ENCODE measurements at places on chromosomes 4 and X. TPM values are rescaled to one million over a fixed set of nuclear protein-coding genes. Genes with fewer than 3 reads are reported as not detected.

The KLB gene
- not detected for total RNA-seq

- no peaks in the 10 kb centered on the region for H3K36me3 ChIP-seq
- no peak overlapping the region for H3K4me3 ChIP-seq
- no peak for DNase-seq
- no peak overlapping the region for H3K27ac ChIP-seq
- no peaks in the 10 kb centered on the region for H3K27me3 ChIP-seq
- H3K4me1 ChIP-seq: peaks cover 62% of the 10 kb centered on the region
These were observed 564.1 kb downstream of the INPP4B start for GRCh38 chr4:142281999-142282398.

The GC gene
- total RNA-seq: not detected

- no peak overlapping the region for H3K4me3 ChIP-seq
- no peak overlapping the region for H3K27ac ChIP-seq
- H3K4me1 ChIP-seq: peaks cover 22% of the 10 kb centered on the region
- DNase-seq: no peak
- no peaks in the 10 kb centered on the region for H3K27me3 ChIP-seq
These were observed 17.0 kb downstream of the LAMP2 start for GRCh38 chrX:120452131-120452530.

GRCh38 chr4:146247356-146247755, 33.0 kb downstream of the REELD1 start:
- H3K4me3 ChIP-seq: no peak overlapping the region
- no peak for DNase-seq
- no peak overlapping the region for H3K27ac ChIP-seq
- no peaks in the 10 kb centered on the region for H3K36me3 ChIP-seq

GRCh38 chr4:24917076-24917856, 4.4 kb upstream of the CCDC149 start:
- H3K27ac ChIP-seq: no peak overlapping the region
- H3K4me3 ChIP-seq: no peak overlapping the region
- no peak for DNase-seq
- no peaks in the 10 kb centered on the region for H3K36me3 ChIP-seq
- H3K27me3 ChIP-seq: no peaks in the 10 kb centered on the region

The BMX gene
- total RNA-seq: not detected

DNA sequence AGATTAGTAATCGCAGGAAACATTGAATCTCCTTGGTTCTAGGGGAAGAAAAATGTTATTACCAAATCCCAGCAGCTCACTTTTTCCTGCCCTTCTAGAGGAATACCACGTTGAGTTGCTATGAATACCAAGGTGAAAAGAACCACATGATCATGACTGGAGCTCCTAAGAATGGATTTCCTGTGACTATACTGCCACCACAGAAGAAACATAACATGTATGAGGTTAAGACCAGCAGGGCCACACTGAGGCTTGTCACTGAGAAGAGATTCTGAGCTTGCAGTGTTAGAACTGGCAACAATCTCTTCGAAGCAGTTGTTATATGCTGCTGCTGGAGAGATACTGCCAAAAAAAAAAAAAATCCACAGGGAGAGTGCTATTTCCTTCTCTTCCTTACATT, 1235.3 kb downstream of the FSTL5 start:
- H3K36me3 ChIP-seq: no peaks in the 10 kb centered on the region
- no peaks in the 10 kb centered on the region for H3K4me1 ChIP-seq
- H3K27ac ChIP-seq: no peak overlapping the region
- H3K4me3 ChIP-seq: no peak overlapping the region
- H3K27me3 ChIP-seq: no peaks in the 10 kb centered on the region
- DNase-seq: no peak

DNA sequence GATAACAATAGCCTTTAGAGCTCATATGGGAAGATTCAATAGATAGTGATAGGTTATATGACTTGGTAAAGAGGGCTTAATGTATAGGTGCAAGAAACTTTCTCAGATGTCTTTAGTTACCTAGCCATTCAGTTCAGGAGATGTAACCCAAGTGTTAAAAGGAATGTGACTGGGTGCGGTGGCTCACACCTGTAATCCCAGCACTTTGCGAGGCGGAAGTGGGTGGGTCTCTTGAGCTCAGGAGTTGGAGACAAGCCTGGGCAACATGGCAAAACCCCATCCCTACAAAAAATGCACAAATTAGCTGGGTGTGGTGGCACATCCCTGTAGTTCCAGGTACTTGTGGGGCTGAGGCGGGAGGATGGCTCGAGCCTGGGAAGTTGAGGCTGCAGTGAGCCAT, 7.9 kb downstream of the TET2 start:
- no peak overlapping the region for H3K27ac ChIP-seq
- no peak overlapping the region for H3K4me3 ChIP-seq
- H3K4me1 ChIP-seq: peaks cover 18% of the 10 kb centered on the region
- H3K27me3 ChIP-seq: no peaks in the 10 kb centered on the region
- no peaks in the 10 kb centered on the region for H3K36me3 ChIP-seq

DNA sequence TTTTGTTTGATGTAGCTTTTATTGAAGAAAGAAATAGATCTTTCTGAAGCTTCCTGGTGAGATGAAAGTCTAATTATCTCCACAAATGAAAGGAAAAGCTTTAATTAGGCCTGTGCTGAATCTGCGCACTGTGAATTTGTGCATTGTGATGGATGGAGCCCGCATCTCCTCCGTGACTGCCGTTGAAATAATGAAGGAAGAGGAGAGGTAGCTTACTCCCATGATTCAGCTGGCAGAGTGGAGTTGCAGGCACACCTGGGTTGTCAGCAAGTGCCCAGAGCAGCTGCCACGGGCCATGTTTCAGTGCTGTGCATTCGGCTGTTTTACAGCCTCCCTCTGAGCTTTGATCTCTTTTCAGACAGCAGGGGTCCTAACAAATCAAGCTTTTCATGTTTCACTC, 735.3 kb upstream of the TENM3 start:
- no peak overlapping the region for H3K27ac ChIP-seq
- H3K4me1 ChIP-seq: no peaks in the 10 kb centered on the region
- DNase-seq: no peak
- no peaks in the 10 kb centered on the region for H3K36me3 ChIP-seq
- H3K27me3 ChIP-seq: no peaks in the 10 kb centered on the region
- H3K4me3 ChIP-seq: no peak overlapping the region

GRCh38 chrX:39896951-39897740, 200.6 kb downstream of the BCOR start:
- peaks cover under 1% of the 10 kb centered on the region for H3K4me1 ChIP-seq
- H3K27me3 ChIP-seq: no peaks in the 10 kb centered on the region
- H3K4me3 ChIP-seq: no peak overlapping the region
- H3K27ac ChIP-seq: no peak overlapping the region

DNA sequence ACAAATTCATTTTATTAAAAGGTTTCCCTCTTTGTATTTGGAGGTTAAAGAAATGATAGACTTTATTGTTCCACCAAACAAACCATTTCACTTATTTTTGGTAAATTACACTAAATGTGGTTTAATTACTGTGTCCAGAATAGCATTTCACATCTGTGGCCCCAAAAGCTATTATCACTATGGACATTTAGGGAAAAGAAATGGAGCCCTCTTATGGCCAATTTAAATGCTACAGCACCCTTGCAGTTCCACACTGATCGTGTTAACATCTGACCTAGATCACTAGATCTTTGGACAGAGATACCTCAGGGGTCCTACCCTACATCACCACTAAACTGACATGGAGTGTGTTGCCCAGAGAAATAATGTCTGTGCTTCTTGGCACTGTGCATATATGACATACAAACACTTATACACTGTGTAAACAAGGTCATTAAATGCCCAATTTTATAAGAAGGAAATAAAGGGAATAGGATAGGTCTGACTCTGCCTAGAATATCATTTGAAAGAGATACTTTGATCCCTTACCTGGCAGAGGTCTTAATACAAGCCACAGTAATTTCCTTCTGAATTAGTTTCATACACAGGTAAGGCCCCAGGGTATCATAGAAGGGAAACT, 163.9 kb downstream of the KDR start:
- H3K27me3 ChIP-seq: no peaks in the 10 kb centered on the region
- H3K4me1 ChIP-seq: peaks cover 11% of the 10 kb centered on the region
- no peak for DNase-seq
- no peak overlapping the region for H3K4me3 ChIP-seq

- no peak overlapping the region for H3K4me3 ChIP-seq
- no peaks in the 10 kb centered on the region for H3K4me1 ChIP-seq
- H3K27ac ChIP-seq: no peak overlapping the region
- H3K36me3 ChIP-seq: no peaks in the 10 kb centered on the region
These were observed 90.5 kb upstream of the WDR1 start for GRCh38 chr4:10207116-10207515.

DNA sequence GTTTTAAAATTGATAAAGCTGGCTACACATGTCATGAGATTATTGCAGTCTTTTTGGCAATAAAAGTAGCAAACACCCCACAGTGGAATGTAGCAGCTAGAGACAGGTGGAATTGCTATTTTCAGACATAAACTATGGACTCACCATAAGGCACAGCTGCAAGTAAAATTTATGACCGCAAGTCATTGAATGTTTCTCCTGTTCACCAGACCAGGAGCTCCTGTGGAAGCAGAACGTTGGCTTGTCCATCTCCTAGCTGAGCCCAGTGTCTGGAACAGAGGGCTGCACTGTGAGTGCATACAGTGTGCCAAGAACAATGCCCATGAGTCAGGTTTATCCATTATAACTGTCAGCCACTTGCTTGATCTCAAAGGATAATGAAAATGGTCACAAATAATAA, 538.2 kb downstream of the INPP4B start:
- peaks cover 54% of the 10 kb centered on the region for H3K4me1 ChIP-seq
- H3K27me3 ChIP-seq: no peaks in the 10 kb centered on the region
- peaks cover 19% of the 10 kb centered on the region for H3K36me3 ChIP-seq
- DNase-seq: no peak
